ENCODE measurements at places on chromosomes 2 and 18. TPM values are rescaled to one million over a fixed set of nuclear protein-coding genes. Genes with fewer than 3 reads are reported as not detected.

DNA sequence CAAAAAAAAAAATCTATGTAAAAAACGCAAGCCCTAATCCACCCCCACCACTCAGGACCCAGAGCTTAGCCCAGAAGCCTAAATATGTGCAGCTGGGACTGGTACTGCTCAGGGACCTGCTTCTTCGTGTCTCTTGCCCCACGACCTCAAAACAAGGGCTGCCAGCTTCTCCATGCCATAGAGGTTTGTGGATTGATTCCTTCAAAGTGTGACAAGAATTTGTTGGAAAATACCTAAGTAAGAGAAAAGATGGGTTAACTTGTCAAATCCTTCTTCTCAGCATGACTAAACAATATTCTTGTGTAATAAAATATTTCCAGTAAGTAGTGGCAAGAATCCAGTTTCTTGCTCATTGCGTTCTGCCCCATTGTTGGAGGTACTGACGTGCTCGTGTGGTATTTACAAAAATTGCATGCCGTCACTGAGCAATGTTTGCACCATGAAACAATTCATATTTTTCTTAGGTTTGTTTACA lies 825 bp upstream of the SCYGR1 start:
- no peak for DNase-seq

GRCh38 chr2:160747501-160748170 lies 254.0 kb upstream of the RBMS1 start:
- no peak for DNase-seq

DNA sequence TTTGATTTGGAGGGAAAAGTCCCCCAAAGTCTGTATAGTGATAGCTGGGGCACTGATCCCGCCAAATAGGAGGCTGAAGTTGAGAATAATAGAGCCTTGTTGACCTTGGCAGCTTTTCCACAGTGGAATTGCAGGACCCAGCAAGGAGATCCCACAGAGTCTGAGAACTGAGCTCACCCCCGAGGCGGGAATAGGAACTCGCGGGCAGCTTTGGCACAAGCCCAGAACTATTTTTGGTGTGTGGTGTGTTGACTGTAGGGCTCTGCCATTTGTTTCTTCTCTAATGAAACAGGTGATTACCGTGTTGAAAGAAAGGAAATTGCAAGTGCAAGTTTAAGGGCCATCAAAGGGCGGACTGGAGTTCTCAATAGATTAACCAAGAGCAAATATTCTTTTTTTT lies 34.0 kb downstream of the SH3RF3 start:
- DNase-seq, result no peak

The HOXD12 gene
- polyA plus RNA-seq, result 0.26 TPM

The KCNJ13 gene
- 2.7 TPM for polyA plus RNA-seq

All from renal cortex interstitium (tissue), 15 donors.